Right kidney (tissue), 9 donors: ENCODE measurements at places on chromosomes 1 and 21.

DNA sequence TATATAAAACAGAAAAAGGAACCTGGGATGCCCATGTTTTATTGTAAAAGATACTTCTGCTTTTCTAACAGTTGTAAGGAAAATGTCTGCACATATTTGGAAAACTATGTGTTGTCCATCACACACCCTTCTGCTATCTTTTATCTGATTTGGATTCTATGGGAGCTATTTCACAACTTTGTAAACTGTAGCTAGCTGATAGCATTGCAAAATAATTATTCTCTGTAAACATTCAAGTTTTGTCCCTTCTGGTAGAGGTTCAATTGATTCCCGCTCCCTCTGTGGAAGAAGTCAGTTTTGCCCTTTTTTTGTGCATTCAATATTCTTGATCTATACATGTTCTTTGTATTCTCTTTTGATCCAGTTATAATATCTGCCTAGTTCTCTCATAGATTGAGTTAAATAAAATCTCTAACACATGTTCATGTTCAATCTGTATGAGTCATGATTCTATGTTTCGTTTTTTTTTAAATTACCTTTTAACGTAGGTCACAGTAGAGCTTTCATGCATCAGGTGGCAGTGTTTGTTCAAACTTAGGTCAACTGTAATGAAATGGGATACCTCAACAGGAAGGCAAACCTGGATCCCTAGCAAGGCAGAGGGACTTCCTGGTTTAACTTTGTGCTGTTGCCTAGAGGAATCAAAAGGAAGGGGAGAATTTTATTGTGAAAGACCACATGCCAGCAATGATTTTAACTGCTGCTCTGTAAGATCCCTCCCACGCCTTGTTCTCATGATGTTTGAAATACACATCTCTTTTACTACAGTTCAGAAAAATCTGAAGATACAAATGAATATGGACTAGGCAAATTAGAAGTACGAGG, 26.0 kb upstream of the BCL9 start:
- DNase-seq: peak; percentile 35

DNA sequence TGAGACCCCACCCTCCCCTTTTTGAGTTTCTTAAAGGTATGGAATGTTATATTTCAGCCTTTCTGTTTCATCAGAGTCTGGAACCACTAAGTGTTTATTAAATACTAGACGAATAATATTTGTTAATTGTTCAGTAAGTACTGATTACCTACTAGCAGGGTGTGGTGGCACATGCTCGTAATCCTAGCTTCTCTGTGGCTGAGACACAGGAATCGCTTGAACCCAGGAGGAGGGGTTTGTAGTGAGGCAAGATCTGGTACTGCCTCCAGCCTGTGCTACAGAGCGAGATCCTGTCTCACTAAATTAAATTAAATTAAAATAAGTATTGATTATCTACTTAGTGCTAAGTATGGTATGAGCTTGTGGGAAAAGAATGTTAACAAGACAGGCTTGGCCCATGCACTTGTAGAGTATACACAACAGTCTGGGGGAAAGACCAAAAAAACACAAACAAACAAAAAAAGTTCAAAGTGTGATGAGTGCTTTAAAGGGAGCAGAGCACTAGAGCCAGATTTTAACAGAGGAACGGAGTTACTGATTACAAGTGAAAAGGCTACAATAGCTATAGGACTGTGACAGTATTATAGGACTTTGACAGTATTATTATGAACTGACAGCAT, 2.4 kb downstream of the CEPT1 start:
- DNase-seq: no peak

DNA sequence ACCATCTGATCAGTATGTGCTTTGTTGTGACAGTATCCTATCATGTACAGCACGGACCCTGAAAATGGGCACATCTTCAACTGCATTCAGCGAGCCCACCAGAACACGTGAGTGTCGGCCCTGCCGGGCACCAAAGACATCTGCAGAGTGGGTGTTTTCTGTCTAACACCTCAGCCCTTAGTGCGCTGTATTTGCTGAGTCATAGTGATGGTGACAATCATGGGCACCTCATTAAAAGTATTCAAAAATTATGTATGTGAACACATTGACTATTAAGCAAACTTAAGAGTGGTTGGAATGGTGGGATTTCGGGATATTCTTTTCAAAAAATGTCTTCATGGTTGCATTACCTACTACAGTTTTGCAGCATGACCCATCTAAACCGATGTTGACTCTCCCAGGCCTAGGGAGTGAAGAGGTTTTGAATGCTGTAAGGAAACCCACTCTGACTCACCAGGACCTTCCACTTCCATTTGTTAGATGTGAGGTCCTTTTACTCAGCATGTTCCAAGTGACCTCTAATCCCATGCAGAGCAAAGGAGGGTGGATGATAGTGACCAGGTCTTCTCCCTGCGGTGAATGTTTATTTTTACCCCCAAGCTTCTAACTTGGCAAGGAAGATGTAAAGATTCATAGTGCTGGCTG, 20.1 kb downstream of the MGST3 start:
- no peak for DNase-seq

GRCh38 chr1:201218409-201218808, 27.8 kb downstream of the IGFN1 start:
- no peak for DNase-seq

DNA sequence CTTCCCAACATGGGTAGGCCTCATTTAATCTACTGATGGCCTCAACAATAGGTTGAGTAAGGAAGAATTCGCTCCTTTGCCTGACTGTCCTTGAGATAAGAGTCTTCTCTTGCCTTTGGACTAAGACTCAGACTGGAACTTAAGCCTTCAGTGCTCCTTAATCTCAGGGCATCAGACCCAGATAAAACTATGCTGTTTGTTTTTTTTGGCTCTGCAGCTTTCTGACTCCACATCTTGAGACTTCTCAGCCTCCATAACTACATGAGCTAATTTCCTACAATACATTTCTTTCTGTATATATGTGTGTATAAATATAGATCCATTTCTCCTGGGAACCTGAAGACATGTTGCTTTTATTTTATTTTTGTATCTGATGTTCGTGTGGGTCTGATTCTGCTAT, 1470.7 kb upstream of the PRMT6 start:
- no peak for DNase-seq

DNA sequence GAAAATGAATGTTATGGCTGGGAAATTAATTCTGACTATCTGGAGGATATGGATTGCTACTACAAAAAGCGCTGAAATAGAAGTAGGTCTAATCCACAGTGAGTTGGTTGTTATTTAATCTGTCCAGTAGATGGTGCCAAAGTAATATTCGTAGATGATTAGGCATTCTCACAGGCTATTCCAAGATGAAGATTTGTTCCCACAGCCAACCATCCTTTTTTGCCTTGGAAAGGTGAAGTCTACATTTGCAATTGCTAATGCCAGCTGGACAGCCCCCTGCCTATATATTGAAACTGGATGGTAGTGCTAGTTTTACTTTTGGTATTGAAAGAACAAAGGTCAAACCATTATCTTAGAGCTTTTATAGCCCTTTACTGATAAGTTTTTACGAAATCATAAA, 43.8 kb downstream of the RBM11 start:
- DNase-seq: no peak

DNA sequence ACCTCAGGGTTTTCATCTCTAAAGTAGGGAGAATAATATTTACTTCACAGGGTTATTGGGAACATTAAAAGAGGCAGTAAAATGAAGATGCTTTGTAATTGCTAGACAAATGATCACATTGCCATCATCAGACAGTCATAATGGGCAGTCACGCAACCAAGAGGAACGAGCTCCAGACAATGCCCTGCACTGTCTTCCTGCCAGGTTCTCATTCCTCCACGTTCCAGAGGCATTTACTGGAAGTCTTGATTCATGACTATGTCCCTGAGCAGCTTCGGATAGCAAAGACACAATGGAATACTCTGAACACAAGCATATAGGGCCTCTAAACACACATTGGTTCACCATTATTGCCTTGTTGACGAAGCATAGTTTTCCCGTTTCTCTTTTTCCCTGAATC, 389.7 kb downstream of the NTNG1 start:
- no peak for DNase-seq

DNA sequence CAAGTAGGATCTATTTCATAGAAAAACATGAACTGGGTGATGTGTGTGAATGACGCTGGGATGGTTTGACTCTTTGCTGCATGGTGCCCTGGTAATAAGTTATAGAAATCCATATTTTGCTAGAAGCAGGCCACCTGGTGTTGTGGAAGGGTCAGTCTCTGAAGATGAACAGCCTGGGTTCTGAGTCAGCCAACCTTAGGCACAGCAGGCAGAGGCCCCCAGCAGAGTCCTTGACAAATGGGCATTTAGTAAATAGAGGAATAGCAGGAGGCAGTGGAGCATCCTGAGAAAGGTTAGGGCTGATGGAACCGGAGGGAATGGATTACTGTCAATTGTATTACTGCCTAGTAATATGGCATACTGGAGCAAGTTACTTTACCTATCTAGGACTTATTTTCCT, 20.9 kb downstream of the FGGY start:
- no peak for DNase-seq

GRCh38 chr1:27356277-27356618, 10.5 kb downstream of the MAP3K6 start:
- no peak for DNase-seq

DNA sequence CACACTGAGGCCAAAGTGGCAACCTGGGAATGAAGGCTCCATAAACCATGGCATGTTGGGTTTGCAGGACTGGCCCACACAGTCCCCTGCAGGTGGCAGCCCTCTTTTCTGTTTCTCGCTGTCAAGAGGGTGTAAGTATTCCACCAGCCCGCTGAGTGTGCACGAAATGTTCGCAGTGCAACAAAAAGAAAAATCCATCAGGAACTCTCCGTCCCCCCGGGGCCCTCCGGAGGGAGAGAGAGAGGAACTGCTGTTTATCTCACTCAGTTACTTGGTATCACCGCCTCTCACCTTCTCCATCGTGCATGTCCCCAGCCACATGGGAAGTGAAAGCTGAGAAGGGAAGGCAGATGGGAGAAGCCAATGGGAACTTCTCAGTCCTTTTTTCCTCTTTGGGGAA, 38.3 kb downstream of the NCF2 start:
- no peak for DNase-seq

DNA sequence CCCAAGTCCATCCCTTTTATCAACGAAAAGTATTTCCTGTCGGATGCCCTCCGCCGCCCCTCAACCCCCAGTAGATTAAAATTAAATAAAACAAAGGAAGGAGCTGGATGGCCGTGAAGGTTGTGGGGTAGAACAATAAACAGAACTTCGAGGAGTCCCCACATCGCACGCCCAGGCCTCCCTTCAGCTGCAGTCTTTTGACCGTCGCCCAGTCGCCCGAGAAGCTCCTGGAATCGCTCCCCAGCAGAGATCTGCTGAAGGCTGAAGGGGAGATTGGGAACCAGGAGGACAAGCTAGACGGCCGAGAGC, 905 bp downstream of the BARHL2 start:
- no peak for DNase-seq

DNA sequence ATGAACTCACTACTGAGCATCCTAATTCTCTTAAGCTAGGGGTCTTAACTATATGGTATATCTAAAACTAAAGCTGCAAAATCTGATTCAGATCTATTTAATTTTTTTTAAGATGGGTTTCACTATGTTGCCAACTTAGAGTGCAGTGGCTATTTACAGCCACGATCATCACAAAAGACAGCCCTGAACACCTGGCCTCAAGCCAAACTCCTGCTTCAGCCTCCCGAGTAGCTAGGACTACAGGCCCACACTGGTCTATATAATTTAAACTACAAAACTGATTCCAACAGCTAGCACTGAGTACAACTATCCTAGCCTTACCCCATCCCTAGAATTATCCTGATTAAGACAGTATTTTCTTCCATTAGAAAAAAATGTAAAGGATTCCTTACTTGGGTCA, 37.1 kb downstream of the EIF4G3 start:
- no peak for DNase-seq

DNA sequence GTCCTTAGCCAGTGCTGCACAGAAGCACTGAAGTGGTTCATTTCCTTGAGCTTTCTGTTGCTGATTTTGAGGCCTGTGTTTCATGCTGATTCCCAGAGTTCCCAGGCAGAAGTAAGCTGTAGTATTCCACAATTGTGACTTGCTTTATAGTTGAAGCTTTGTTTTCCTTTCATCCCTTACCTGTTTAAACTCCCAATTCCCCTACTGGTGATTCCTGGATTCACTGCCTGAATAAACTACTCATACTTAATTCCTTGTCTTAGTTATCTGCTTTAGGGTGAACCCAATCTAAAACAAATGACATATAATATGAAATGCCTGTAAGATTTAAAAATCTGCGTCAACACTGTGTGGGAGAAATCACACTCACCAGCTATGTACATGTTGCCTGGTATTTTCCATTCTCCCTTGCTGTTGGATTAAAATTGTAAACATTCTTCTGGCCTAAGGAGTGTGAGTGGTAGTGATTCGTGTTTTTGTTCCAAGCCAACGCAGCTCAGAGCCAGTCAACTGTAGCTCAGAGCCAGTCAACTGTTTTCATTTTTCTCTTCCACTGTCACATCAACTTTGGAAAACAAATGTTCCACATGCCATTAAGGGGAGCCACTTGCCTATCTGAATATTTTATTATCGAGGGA, 879.4 kb downstream of the MRPL39 start:
- DNase-seq: peak; percentile 3

- no peak for DNase-seq
These were observed 1.3 kb downstream of the LSM10 start for GRCh38 chr1:36396359-36396758.

DNA sequence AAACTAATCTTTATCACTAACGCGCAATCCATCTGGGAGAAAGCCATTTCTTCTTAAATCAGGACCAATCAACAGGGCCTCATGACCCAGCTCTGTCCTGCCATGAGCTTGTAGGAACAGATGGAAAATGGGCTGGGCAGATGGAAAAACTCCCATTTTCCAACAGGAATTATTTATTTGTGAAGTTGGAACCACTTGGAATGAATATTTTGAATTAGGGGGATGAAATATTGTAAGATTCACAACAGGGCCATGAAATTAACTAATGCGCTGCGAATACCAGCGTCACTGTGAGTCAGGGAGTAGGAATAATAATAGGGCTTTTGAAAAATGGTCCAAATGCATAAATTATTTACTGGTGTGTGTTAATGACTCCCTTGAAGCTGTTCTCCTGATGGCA, 53.1 kb upstream of the CYP2J2 start:
- no peak for DNase-seq

DNA sequence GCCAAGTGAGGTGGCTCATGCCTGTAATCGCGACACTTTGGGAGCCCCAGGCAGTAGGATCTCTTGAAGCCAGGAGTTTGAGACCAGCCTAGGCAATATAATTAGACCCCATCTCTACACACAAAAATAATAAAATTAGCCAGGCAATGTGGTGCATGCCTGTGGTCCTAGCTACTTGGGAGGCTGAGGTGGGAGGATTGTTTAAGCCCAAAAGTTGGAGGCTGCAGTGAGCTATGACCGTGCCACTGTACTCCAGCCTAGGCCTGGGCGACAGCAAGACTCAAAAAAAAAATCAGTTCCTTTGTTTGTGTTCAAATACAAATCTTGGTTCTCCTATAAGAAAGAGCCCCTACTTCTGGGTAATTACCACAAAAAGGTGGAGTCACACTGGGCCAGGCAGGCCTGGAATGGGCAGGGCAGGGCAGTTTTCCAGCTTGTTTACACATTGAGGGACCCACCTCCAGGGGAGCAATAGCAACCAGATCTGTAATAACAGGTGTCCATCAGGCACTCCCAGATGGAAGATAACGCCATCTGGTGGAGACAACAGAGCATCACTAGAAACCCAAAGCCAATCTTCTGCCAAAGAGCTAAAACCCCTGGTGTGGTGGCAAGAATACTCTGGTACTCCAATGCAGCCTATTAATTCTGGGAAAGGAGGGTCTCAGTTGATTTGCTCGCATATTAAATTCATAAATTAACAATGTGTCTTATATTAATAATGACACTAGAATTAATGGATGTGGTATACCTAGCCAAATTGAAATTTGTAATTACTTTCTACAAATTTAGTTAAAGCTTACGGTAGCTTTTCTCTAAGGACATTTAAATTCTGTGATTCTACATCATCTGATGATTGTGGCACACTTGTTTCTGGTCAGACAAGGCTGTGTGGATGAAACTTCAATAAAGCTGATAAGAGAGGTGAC, 13.2 kb downstream of the PPP1R15B start:
- DNase-seq: no peak
